ENCODE measurements at places on chromosomes 5 and 9.
A peak's percentile ranks its signal among the peaks of the same experiment; 100 is the strongest.

- peak; percentile 14 for DNase-seq
Measured at GRCh38 chr9:69757996-69758675, 1.7 kb downstream of the PTAR1 start.

- DNase-seq = no peak
Measured at GRCh38 chr9:114078021-114078780, at the start of gene AMBP. AMBP (minus strand) TSS chr9:114078300; CDS start chr9:114078209, 91 bp downstream.

DNA sequence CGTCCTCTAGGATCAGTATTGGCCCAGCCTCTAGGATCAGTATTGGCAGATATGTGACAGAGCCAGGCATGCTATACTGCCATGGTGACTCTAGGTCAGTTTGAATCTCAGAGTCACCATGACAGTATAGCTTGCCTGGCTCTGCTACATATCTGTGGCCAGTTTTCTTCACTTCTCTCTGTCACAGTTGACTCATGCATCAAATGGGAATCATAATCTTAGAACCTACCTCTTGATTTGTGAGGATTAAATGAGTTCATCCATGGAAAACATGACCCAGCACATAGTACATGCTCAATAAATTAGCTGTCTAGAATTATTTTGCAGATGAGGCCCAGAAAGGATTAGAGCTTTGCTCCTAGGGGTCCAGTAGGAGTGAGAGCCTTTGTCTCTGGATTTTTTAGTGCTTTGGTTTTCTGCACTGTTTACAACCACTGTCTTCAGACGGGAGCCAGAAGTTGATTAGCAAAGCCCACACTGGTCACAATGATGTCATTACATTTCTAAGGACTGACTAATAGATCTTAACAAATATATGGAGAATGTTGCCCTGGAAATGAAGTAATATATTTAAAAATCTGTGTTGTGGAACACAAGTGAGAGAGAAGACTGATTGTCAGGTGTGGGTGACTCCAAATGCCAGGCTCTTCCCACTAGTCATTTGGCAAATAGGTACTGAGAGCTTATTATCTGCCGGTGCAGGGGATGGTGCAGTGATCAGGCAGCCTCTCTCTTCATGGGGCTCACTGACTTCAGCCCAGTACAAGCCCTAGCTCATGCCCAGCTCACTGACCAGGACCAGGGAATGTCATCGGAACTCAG is 76.0 kb downstream of the COL15A1 start:
- peak; percentile 97 for DNase-seq

GRCh38 chr5:167952278-167952995 is 339.0 kb upstream of the WWC1 start:
- no peak for DNase-seq

- no peak for DNase-seq
Measured at GRCh38 chr9:78919701-78920100, 622.8 kb downstream of the PSAT1 start.

DNA sequence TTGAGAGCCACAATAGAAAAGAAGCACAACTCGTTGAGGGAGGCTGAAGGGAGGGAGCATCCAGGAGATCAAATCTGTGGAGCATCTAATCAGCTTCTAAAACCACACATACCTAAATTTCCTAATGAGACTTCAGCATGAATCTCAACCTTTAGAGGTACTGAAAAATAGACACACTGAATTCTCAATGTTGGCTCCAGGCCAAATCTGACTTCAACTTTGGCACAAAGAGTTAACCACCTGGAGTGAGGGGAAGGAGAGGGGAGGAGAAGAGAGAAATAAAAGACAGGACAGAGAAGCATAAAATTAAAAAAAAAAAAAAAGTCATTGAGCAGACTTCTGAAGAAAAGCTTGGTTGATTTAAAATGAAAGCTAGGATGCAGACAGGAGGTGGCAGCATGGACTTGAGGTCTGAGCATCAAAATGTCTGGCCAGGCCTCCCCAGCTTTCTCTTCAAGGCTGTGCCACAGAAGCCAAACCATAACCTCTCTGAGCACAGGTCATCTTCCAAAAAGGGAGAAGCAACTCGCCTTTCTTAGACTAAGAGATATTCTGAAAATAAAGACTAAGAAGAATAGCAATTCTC is 205.6 kb downstream of the DENND1A start:
- no peak for DNase-seq

- peak; percentile 91 for DNase-seq
Measured at GRCh38 chr5:10724781-10725507, 36.1 kb downstream of the DAP start.

DNA sequence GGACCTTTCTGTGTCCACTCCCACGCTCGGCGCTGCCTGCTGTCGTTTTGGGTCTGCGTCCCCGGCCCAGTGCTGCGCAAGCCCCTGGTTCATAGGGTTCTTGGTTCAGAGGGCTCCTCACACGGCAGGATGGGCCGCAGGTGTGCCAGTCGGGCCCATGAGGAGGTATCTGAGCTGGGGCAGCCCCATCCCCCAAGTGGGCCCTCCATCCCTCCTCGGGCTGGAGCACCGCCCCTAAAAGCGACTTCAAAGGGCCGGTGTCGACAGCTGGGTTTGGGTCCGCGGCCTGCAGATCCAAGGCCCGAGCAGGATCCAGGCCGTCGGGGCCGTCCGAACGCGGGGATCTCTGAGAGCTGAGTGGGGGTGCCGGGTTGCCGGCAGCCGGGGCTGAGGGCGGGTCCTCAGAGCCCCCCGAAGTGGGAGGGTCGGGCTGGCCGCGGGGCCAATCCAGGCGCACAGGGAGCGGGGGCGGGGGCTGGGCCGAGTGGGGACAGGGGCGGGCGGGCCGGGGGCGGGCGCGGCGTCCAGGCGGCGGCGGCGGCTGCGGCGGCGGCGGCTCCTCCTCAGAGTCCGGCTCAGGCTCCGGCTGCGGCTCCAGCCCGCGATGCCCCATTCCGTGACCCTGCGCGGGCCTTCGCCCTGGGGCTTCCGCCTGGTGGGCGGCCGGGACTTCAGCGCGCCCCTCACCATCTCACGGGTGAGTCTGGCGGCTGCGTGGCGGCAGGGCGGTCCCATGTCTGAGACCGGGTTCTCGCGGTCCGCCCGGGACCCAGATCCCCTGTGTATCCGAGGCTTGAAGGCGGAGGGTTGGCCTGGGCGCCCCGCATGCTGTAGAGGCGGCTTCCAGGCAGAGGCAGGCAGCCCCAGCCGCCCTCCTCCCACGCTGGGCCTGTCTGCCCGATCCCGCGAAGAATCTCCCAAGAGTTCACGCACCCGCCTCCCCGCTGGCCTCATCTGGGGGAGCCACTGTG is at the start of gene PDLIM4:
Gene PDLIM4 (plus strand): TSS at position 566 of the 971 bp plus-strand sequence. CDS start 39 bp downstream, at position 605.
- no peak for DNase-seq

DNA sequence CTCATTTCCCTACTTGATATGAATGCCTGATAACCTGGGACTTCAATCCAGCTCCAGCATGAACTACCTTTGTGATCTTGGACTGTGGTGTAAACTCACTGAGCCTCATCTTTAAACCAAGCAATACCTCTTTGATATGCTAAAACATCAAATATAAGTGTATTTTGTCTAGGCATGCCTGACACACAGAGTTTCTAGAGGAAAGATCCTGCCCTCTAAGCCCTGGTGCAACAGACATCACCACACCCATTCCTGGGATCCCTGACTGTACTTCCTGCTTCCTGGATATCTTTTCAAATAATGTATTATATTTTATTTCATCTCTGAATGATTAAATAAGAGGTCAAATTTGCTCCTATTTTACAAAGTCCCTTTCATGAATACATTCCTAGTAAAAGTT is 55.8 kb downstream of the ANXA2R start:
- peak; percentile 66 for DNase-seq

DNA sequence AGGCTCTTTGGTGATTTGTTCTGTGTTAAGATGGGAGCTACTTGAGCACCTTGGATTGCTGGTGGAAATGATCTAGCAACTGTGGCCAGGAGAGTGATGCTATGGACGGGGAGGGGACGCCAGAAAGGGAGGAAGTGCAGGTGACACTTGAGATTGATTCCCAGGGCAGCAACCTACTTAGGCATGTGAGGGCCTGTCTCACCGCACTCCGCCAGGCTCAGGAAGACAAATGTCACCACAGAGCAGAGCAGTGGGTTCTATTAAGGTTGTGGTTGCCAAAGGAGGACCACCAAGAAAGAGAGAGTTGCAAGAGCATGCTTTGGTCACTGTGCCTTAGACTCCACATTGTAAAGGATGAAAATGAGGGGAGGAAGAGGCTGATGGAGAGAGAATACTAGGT is 404.3 kb downstream of the IRX1 start:
- no peak for DNase-seq

DNA sequence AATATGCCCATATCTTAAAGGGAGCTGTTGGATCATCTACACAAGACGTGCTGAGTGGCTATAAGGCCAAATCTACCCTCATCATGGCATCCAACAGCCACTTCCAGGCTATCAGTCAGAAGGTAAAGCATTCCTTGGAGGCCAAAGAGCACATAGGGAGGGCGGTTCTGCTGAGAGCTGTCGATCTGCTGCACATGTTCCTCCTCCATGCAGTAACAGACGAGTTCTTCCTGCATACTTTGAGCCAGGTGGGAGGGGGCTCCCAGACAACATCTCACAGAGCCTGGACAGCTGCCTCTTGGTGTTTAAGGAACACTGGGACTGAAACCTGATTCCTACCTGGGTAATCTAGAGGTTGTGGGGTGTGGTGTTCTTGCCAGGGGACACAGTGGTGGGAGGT is 93.3 kb upstream of the RAI14 start:
- DNase-seq = no peak

- no peak for DNase-seq
Measured at GRCh38 chr5:132321109-132321721, 27.0 kb downstream of the SLC22A4 start.

DNA sequence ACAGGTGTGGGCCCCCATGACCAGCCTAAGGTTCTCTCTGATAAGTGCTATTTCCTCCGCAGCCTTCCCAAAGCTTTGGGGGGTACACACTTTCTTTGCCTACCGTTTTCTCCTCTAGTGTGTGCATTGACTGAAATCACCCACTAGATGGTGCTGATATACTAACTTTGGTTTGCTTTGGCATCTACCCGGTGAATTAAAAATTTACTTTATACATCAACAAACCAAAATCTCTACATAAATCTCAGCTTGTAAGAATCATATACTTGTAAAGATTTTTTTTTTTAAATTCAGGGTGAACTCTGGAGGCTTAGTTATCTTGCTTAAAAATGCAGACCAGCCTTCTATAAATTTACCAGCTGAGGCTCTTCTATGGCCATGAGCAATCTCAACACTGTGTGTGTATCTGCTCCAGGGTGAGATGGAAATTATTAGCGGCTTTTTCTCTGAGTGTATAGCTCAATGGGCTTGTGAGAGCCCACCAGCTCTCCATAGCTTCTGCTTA is 475.7 kb upstream of the TNC start:
- peak; percentile 64 for DNase-seq

- DNase-seq = peak; percentile 46
Measured at GRCh38 chr9:129336601-129337331, 158.7 kb upstream of the IER5L start.

DNA sequence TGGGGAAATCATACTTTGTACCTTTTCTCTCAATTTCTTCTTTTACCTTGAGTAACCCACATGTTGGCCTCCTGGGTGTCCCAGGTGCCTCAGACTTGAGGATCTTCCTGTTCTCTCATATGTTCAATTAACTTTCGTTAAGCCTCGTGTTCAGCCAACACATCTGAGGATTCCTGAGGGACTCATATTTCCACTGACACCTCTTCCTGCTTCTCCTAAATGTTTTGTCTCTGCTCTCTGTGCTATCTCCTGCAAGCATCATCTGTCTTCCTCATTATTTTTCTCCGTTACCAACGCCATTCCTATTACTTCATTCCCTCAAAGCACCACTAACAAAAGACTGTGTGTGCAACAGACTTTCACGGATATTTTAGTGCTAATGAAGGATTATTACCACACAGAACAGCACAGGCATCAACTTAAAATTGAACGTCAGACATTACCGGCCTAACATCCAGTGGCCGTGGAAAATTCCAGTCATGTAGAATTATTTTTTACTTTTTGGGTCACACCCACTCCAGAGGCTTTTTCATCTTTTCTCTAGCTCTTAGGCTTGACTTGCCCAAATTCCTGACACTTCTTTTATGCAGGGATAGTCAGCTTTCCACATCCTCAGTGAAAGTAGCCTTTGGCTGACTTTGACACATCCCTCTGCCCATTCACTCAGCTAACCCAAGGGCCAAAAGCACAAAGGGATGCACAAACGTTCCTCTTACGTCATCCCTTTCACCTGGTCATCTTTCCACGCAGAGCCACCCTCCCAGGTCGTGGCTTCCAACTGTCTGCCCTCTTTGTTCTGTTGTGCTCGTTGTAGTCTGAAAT is 46.0 kb upstream of the OSMR start:
- no peak for DNase-seq

- DNase-seq = no peak
Measured at GRCh38 chr5:7405277-7405676, 9.3 kb downstream of the ADCY2 start.

DNA sequence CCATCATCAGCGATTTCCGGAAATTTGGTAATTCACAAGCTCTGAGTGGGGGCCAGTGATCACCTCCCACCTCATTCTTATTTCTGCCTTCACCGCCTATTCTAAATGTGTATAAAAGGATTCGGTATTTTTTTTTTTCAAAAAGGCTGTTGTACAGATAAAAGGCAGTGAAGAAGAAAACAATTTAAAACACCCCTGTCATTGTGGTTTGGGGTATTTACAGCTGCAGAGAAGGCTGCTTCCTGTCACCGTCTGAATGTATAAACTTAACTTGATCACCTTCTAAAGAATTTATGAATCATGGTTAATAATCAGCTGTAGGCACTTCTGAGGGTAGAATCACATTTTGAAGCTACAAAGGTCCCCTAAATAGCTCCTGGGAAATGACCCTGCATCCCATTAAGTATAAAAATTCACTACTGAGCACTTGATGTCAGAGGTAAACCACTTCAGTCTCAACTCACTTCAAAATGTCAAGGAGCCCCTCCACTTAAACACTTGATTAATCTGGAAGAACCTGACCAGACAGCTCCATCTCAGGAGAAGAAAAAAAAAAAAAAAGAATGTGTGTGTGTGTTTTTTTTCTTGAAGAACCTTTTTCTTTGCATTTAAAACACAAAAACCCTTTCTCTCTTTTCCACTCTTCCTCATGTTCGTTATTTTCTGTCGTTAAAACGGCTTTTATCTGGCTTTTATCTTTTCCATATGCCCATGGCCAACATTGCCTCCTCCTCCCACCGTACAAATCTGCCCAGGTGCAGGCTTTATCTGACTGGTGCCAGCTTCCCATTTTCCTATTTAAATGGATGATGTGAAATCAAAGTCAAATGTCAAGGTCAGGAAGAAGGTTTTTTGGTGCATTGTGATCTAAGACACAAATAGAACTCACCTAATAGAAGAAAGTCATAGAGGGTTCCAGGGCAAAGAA is 291.2 kb downstream of the IRX1 start:
- no peak for DNase-seq

- DNase-seq = no peak
Measured at GRCh38 chr5:67730917-67731474, 484.6 kb upstream of the PIK3R1 start.

GRCh38 chr9:76608575-76609273 is 149.7 kb downstream of the GCNT1 start:
- no peak for DNase-seq

DNA sequence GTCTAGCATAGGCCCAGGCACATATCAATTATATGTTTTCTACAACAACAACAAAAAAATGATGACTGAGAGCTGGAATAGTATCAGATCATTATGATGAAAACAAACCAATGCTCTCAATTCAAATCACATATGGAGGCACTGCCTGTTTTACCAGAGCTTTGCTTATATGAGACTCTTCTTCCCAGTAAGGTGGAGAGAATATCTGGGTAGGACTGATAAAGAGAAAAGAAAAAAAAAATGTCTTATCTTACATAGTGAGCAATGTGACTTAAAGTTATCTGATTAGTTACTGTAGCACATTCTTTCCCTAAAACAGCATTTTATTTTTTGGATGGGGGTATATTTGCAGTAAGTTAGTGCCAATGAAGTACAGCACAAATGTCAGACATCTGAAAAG is 154.8 kb downstream of the RAB3C start:
- DNase-seq = no peak

- DNase-seq = peak; percentile 69
Measured at GRCh38 chr9:106883626-106884190, 20.7 kb downstream of the ZNF462 start.
